ENCODE measurements at places on chromosomes 4 and X.

- peak; percentile 57 for DNase-seq
Observed at GRCh38 chr4:159248384-159249178, 145.7 kb downstream of the RAPGEF2 start.

GRCh38 chrX:75365243-75365975 is 91.5 kb downstream of the UPRT start:
- DNase-seq: no peak

DNA sequence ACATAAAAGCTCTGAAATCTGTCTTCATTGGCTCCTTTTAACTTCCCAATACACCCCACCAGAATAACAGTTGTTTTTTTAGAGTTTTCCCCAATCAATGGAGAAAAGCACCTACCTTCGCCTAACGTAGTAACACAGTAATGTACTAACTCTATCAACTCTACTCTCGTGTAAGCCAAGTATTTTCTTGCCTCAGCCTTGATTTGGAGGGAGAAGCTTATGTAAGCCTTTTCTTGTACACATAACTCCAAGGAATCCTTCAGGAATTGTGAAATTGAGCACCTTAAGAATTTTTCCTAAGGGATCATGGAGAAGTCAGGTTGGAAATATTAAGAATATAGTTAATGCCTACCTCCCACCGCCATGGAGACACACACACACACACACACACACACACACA is 181.2 kb downstream of the RAPGEF2 start:
- DNase-seq: no peak

GRCh38 chr4:37014584-37014983 is 230.0 kb upstream of the NWD2 start:
- no peak for DNase-seq

DNA sequence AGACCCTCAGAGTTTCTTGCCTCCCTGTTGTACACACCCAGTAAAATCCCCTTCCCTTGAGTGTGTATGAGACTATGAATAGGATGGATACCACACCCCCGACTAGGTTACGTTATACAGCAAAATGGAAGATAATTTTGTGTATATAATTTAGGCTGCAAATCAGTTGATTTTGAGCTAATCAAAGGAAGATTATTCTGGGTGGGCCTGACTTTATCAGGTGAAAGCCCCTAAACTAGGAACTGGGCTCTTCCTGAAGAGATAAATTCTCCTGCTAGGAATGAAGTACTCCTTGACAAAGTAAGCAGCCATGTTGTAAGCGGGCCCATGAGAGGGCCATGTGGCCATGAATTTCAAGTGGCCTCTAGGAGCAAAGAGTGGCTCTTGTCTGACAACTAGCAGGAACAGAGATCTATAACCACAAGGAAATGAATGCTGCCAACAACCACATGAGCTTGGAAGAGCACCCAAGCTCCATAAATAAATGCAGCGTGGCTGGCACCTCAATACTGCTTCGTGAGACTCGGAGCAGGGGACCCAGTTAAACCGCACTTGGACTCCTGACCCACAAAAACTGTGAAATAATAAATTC is 646.4 kb downstream of the IL1RAPL1 start:
- no peak for DNase-seq

- DNase-seq: no peak
Observed at GRCh38 chr4:36343501-36344175, 62.2 kb downstream of the DTHD1 start.

DNA sequence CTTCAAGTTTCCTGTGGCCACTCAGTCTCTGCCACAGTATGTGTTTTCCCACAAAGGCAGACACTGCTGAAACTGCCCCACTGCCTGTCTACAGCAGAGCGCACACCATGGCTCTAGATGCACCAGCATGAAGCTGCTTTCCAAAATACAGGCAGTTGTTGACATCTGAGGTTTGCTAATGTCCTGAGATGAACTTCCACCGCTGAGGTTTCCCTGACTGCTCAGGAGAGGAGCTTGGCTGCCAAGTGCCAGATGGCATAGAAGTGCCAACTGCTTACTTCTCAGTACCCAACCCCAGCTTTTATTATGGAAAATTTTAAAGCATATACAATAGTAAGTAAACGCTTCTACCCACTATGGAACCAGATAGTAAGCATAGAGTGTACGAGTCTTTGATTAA is 61.0 kb upstream of the EXOC1L start:
- no peak for DNase-seq

- DNase-seq: no peak
Observed at GRCh38 chr4:122000849-122001248, 49.0 kb upstream of the TRPC3 start.

DNA sequence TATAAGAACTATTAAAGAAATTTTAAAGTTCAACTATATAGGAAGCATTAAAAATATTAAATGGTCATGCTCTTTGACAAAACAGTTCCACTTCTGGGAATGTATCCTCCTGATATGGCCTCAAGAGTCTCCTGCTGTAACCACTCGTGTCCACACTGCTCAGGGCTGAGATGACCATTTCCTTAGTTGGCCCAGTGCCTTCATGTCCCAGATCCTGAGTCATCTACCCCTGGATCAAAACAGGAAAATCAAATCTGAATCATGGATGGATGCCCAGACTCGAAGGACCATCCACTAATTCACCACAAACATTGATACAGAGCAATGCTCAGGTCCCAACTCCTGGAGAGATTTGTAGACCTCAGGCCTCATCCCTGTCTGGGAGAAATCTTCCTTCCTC is 44.7 kb downstream of the GPRASP3 start:
- peak; percentile 29 for DNase-seq

DNA sequence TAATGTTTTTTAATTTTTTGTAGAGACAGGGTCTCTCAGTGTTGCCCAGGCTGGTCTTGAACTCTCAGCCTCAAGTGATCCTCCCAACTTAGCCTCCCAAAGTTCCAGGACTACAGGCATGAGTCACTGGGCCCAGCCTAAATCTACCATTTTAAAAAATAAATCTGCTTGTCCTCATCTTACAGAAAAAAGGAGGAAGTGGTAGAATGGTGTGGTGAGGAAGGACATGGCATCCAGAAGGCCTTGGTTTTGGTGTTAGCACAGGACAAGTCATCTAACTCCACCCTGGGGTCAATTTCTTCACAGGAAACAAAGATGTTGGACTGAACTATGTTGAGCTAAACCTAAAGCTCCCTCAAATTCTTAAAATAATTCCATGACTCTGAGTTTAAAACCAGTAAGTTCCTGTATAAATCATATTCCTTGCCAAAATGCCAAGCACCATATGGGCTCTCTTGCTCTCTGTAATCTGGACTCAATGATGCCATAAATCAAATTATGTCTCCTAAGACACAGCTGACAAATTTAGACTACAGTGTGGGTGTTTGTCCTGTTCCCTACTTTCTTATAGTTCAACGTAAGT is 253.9 kb upstream of the NOCT start:
- DNase-seq: no peak

DNA sequence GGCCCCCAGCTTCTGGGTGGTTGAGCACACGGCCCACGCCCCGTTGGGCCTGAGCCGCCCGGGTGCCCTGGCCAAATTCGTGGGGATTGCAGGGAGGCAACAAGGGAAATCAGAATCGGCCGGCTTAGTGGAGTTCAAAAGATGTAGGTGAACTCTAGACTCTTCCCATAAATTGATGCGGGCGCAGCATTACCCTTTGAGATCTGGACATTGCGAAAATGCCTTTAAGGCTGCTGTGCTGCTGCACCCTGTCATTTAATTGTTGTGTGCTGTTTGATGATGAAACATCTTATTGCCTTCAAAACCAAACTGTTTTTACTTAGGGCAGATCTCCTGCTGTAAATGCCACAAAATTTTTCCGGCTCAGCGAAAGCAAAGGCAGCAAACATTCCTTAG is 409 bp upstream of the MPP1 start:
- no peak for DNase-seq

GRCh38 chr4:151407466-151408379 is 1.3 kb upstream of the FHIP1A start:
- no peak for DNase-seq

DNA sequence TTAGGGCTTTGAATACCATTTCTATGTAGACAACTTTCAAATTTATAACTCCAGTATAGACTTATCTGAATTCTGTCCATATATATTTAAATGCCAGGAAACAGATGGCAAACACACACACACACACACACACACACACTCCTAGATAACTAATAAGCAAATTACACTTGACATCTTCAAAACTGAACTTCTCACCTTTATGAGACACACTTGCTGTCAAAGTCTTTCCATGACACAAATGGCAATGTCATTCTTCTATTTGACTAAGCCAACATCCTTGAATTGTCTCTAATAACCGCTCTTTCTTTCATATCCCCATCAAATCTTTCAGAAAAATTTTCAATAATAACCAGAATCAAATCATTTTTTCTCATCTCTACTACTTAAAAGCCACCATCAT is 402.4 kb downstream of the PCDH18 start:
- no peak for DNase-seq

- no peak for DNase-seq
Observed at GRCh38 chr4:169661761-169662160, 41.4 kb downstream of the CLCN3 start.

DNA sequence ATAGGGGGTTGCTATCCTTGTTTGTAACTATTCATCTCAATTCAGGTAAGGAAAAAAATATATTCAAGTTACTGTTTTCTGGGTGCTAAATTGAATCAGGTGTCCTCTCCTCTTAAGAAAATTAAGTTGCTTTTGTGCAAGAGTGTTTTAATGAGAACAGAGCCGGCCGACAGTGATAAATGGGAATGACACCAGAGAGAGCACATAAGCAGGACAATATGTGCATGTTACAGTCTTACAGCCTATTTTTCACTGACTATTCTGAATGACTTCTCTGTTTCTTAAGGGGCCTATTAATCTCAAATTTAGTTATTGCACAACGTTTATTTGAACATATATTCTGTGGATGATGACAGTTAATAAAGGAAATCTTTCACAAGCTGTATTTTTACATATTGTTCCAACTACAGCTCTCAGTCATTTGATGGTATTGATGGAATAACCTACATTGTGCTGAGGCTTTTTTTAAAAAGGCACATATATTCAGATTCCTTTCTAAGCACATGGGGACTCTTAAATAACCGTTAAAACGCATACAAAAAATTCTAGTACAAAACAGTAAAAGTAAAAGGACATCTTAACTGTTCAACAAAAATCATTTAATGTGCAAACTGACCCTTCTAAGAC is 68.4 kb downstream of the SLC10A7 start:
- DNase-seq: no peak

GRCh38 chr4:24252121-24252520 is 332.2 kb downstream of the DHX15 start:
- DNase-seq: no peak

DNA sequence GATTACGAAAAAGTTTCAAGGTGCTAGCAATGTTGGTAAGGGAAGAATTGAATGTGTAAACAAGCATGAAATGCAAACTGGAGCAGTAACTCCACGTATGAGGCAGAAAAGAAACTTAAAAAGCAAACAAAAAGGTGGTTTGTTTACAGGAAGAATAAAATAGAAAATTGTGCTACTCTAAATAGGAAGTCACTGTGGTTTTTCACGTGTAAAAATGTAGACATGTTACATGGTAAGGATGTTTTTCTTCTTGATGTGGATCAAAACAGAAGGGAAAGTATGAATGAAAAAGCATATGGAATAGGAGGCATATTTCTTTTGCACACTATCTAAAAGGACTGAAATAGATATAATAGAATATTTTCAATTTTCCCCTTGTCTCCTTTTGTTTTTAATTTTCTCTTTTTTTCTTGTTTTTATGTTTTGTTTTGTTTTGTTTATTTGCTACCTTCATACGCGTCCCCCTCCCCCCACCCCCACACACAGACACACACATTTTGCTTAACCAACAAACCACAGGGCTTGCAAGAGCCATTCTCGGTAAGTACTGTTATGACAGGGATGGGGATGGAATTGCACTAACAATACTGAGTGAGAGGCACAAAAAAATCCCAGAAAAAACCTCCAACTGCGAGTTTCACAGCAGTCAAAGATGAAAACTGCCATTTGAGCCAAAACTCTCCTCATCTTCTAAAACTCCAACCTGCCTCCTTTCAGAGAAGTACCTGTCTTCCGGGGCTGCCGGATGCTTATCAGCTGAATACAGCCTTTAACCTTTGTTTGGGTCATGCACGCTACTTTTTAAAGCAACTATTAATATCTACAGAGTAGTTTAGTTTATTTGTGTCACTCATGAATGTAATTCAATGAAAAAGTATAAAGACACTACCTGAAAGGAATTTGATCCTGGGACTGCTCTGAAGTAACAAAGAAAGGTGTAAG is 135.8 kb downstream of the IL15 start:
- DNase-seq: no peak

GRCh38 chrX:130771230-130771629 is 131.8 kb downstream of the ENOX2 start:
- no peak for DNase-seq

DNA sequence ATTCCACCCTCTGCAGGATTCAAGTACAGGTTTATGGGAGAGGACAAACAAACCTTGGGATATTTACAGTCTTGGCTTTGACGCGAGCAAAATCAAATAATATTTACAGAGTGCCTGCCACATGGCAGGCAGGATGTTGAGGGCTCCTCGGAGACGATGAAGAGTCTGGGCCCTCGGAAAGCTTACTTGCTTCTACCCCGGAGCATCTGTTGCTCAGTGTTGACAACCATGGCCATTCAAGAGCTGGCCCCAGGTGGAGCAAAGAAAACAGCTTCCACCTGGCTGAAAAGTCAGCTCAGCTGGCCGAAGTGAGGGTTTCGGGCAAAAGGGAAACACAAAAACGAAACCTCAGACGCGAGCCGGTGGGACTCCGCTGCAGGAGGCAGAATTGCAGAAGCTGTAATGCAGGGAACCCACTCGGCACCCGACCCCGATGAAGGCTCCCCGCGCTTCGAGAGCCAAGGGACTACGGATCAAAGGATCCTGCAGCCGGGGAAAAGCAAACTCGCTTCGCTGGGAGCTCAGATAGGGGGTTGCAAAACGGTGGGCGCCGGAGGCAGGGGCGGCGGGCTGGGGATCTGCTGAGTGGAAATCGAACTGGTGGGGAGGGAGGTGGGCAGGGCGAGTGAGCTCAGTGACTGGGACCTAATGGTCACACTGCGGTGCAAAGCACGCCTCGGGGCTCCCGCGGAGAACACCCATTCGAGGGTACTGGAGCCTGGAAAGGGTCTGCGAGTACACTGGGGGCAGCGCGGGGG is 805 bp downstream of the ATP8A1 start:
- no peak for DNase-seq

- no peak for DNase-seq
Observed at GRCh38 chr4:24927049-24927448, 14.2 kb upstream of the CCDC149 start.

DNA sequence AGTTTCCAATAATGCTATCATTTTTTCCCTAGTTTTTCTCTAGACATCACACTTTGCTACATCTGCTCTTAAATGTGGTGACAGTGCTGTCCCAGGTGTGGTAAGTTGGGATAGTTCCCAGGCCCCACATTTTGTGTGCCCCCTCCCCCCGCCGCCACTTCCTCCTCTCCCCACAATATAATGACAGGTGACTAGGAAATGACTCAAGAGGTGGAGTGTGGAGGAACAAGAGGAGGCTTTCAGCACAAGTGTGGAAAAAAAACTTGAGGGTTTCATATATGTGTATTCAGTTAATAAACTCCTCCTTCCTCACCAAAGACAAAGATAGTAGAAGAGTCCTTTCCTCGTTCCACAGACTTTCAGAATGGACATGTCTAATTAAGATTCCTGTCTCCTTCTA is 18.3 kb upstream of the IL21 start:
- no peak for DNase-seq
